KG1 (cell line): ENCODE measurements at places on chromosomes 6 and 20.
A peak's percentile ranks its signal among the peaks of the same experiment; 100 is the strongest.

DNA sequence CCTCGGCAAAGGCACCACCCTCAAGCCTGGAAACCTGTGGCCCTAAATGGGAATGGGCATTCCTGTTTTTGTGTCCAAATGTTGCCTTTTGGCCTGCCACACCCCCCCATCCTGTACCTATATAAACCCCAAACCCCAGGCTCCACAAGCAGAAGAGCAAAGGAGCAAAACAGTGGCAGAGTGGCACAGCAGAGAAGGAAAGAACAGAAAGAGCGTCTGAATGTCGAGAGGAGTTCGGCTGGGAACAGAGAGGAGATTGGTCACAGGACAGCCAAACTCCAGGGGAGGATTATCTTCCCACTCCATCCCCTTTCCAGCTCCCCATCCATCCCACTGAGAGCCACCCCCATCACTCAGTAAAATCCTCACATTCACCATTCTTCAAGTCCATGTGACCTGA is 58.0 kb upstream of the PREP start:
- DNase-seq, result no peak

DNA sequence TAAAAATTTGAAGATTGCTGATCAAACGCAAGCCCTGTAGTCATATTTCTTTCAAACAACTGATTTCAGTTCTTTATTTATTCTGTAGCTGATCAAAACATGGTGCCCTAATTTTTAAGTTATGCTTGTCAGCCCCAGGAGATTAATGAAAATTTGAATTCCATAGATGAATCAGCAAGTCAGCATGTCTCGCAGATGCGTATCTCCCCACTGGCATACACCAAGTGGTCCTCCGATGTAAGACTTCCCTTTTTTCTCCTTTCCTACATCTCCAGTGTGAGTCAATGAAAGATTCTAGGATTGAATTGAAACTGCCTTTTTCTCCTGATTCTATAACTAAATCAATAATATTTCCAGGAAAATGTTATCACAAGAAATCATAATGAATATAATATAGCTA is 539.6 kb upstream of the NOX3 start:
- DNase-seq, result no peak

DNA sequence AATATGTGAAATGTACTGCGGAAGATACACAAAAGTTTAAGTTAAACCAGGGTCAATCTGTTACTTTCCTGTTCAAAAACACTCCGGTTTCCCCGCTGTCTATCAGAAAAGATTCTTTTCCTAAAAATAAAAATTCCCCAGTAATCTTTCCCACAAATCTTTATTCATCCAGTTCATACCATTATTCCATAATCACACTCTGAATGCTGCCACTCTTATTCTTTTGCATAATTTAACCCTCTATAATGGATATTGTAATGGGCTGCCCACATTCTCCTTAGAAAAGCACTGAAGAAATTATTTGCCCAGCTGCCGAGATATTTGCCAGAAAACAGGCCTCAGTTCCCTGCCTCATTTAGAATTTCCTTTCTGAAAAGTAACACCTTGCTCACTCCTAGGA is 68.6 kb downstream of the EPHA7 start:
- no peak for DNase-seq

GRCh38 chr6:41546866-41547798 is 951 bp downstream of the FOXP4 start:
- no peak for DNase-seq

- no peak for DNase-seq
Measured at GRCh38 chr20:21154692-21155091, 28.8 kb downstream of the KIZ start.

- no peak for DNase-seq
Measured at GRCh38 chr6:41348934-41349333, 13.5 kb downstream of the NCR2 start.

DNA sequence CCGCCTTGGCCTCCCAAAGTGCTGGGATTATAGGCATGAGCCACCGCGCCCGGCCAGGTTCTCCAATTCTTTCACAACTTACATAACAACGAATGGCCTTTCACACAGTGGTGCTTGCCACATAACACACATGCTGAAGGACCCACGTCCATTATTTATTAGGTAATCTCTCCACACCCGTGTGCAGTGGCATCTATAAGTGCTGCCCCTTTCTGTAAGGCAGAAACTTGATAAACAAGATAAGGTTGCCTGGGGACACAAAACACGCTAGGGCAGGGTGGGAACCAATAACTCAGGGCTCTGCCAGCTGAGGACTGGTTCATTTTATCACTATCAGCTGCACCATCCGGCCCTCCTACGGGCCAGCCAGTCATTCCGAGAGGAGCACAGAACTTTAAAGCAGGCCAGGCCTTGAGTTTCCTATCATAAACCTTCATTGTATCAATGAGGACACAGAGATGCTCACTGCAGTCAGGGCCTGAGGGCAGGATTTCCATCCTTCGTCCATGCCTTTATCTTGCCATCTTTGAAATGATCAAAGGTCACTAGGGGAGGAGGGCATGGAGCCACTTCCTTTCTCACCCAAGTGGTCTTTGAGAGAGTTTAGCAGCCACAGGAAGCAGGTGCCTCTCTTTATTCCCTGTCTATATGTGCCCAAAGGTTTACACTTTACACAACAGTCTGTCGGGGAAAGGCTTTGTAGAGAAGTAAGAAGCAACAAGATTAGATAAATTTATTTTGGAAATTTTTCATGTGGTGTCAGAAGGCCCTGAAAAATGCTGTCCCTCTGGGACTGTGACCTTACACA is 37.6 kb downstream of the GPLD1 start:
- DNase-seq, result no peak

DNA sequence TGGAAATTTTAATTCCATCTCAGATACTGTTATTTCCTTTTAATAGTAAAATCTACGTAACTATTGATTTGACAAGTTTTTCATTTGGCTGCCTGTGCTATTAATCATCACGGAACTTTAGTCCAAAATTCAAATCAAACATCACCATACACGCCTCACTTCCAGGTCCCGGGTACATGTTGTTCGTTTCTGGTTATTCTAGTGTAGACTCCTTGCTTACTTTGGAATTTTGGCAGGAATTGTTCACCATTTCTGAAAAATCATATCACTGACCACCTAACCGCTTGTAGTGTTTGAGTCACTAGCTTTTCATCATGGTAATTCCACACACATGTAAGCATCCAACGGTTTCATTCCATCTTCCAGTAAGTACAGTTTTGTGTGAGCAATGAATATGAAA is 98.0 kb upstream of the NHSL1 start:
- no peak for DNase-seq

GRCh38 chr6:16898640-16899396 is 137.6 kb upstream of the ATXN1 start:
- no peak for DNase-seq

DNA sequence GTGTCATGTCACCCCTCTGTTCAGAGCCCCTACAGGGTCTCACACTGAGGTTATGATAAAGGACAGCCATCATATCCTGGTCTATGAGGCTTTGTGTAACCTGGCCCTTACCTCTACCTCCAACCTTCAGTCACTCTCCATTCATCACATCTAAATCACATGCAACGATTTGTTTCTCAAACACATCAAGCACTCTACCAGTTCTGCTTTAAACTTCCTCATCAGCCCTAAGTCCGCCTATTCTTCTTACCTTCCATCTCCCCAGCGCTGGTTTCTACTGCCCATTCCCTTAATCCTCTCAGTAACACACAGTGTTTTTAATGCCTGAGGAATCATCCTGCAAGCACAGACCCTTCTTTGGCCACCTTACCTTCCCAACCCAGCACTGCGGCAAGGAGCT is 17.9 kb upstream of the BACH2 start:
- DNase-seq, result no peak

DNA sequence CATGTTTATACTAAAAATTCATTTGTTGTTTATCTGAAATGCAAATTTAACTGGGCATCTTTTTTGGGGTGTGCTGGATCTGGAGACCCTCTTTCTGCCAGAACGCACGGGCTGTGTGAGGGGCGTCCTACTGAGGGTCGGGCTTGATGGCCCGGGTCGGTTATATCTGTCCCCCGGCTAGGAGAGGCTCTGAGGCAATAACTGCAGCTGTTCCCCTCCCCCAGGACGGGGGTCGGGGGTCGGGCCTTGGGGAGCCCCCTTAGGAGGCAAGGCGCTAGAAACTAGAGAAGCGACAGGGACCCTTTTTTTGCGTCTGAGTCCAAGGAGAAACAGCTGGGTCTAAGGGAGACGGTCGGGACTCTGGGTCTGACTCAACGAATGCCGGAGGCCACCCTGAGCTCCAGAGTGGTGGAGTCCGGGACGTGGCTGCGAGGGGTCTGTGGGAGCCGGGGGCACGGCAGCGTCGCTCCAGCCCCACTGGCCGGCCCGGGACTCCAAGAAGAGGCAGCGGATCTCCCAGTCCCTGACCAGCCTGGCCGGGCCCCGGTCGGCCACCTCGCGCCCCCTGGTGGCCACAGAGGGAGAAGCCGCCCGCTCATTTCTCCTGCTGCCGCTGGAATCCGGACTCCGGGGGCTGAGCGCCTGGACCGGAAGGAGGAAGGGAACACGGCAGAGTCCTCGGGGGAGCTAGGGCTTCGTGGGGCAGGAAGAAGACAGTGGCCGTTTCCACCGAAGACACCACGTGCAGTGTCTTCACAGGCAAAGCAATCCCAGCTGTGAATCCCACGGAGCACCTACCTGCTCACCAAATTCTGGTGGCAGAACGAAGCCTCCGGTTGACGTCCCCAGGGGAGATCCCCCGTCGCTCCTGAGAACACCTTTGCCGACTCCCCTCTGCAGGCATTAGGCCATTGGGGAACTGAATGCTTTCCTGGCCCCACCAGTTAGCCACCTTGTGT is 24.0 kb upstream of the SCML4 start:
- peak; percentile 24 for DNase-seq

DNA sequence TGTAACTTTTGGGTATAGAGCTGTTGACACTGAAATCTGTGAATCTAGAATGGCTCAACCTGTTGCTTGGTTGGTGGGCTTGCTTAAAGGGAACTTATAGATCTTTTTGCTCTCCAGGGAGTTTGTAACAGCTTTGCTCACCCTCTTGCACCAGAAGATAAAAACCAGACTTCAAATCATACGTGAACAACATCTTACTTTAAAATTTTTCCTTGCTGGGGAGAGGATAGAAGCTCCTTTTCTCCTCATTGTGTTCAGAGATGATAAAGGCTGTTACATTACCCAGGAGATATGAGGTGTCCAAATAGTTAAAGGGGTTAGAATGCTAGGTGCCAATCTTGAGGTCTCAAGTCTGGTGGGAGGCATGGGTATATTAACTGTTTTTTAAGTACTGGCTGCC is 46.8 kb downstream of the RALGAPB start:
- DNase-seq, result no peak
